ENCODE measurements at places on chromosomes 6 and 20.

DNA sequence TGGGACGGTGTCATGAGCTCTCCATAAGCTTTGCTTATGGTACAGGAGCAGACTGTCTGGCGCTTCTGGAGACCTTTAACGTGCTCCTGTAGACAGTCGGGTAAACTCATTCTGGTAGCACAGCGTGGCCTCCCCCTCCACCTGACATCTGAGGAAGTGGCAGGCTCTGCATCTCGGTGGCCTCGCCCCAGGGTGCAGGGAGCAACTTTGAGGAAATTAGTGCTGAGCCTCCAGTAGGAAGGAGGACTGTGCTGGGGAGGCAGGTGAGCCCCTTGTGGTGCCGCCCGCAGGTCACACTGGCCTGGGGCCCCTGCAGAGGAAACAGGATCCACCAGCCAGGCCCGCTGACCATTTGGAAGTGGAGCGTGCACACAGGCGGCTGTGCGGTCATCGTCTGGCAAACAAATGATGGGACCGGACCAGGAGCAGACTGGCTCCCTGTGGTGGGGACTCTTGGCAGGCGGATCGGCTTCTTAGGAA, 57.9 kb downstream of the SYNJ2 start:
- DNase-seq, result no peak

- DNase-seq, result no peak
These were observed 18.0 kb downstream of the HFE start for GRCh38 chr6:26105109-26105730.

GRCh38 chr20:11780765-11781369, 136.8 kb upstream of the BTBD3 start:
- DNase-seq, result no peak

GRCh38 chr6:125165256-125165655, 11.7 kb downstream of the TPD52L1 start:
- DNase-seq, result no peak

Data from activated T-cell treated with anti-CD3 and anti-CD28 coated beads, Interleukin-2, amount 50 U/mL, for 48 hours (primary cell).